ENCODE measurements at places on chromosomes 12 and 14.

GRCh38 chr14:36452860-36453259, 67.2 kb downstream of the NKX2-1 start:
- no peak for DNase-seq

- no peak for DNase-seq
These were observed 31.2 kb upstream of the FOS start for GRCh38 chr14:75247286-75247922.

DNA sequence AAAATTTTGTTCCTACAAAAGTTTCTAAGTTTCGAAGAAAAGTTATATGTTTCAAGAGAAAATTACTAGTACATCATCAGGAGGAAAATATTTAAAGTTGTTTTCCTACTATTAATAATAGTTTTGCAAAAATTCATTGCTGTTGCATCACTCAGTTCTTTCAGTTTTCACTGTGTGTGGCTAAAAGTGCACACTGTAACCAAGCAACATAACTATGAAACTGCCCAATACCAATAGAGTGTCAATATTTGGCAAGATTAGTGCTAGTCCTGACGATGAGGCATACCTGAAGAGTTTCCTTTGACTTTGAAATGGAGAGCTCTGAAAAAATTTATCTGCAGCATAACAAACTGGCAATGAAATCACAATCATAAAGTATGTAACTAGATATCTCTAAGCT, 194.3 kb downstream of the CPNE8 start:
- DNase-seq = no peak

DNA sequence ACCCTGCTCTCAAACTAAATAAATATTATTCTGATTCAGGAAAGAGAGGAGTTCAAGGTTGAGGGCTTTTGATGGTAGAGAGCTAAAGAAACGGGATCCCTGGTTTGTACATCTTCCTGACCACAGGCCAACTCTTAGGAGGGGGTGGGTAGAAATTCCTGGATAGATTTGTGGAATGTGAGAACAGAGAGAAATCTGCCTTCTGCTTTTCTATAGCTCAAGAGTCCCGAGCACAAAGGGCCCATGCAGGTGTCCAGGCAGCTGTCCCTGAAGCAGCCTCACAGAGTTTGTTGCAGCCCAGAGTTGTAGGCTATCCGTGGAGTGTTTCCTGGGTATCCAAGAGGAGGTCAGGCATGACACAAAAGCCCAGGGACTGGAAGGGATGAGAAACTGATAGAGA, 198.6 kb downstream of the BCAT1 start:
- no peak for DNase-seq

DNA sequence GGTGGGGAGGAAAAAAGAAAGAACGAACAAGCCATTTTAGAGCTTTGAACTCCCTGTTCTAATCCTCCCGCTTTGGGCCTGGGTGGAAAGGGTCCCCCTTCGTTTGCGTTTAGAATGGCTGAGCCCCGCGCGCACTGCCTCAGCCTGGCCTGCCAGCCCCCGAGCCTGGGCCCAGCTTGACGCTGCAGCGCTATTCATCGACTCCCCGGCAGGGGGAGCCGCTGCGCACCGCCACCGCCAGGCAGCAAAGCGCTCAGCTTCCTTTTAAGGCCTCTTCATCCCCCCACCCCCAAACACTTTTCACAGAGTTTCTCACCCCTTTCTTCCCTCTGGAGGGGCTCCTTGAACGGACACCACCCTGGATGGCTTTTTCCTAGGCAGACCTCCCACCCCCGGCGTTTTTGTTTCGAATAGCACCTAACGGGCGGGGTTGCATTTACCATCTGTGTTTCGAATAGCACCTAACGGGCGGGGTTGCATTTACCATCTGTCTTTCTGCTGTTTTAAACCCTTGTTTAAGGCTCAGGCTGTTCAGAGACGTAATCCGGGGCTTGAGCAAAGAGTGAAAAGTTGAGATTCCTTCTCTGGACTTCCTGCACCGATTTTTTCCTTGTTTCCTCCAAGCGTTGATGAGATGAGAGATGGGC, 56.4 kb upstream of the PIWIL1 start:
- DNase-seq = no peak

Data from renal cortical epithelial cell (primary cell).